Bronchial epithelial cell (primary cell): ENCODE measurements at places on chromosomes 12 and 14. TPM values are rescaled to one million over a fixed set of nuclear protein-coding genes. Genes with fewer than 3 reads are reported as not detected.

Gene NAA30
- 19.5 and 20.0 TPM in 2 replicates for total RNA-seq

Gene TSHR
- not detected in 2 replicates for total RNA-seq

Gene CCDC196
- not detected in 2 replicates for total RNA-seq

Gene SYNDIG1L
- under 0.01 TPM in 1 of 2 replicates, not detected in the other for total RNA-seq

Gene SAV1
- total RNA-seq: 26.9 and 28.7 TPM in 2 replicates

Gene SIX1
- total RNA-seq: 5.3 and 6.5 TPM in 2 replicates

Gene PDZRN4
- not detected in 2 replicates for total RNA-seq

Gene OR6J1
- total RNA-seq: not detected in 2 replicates

Gene KRT75
- 1.8 and 7.3 TPM in 2 replicates for total RNA-seq

Gene MANSC1
- 0.79 and 2.6 TPM in 2 replicates for total RNA-seq
